ENCODE measurements at places on chromosomes 16 and 17. TPM values are rescaled to one million over a fixed set of nuclear protein-coding genes. Genes with fewer than 3 reads are reported as not detected.

The HOXB13 gene
- total RNA-seq = not detected

GRCh38 chr16:16014329-16015224 lies 65.2 kb downstream of the ABCC1 start:
- DNase-seq = no peak

- peak; percentile 47 for DNase-seq
These were observed 21.4 kb downstream of the RPS6KB1 start for GRCh38 chr17:59914274-59914854.

- no peak for DNase-seq
These were observed 8.8 kb upstream of the SLFN14 start for GRCh38 chr17:35569405-35569804.

The ALKBH5 gene
- 70.0 TPM for total RNA-seq
